ENCODE measurements at places on chromosomes 1 and 21. TPM values are rescaled to one million over a fixed set of nuclear protein-coding genes. Genes with fewer than 3 reads are reported as not detected.

DNA sequence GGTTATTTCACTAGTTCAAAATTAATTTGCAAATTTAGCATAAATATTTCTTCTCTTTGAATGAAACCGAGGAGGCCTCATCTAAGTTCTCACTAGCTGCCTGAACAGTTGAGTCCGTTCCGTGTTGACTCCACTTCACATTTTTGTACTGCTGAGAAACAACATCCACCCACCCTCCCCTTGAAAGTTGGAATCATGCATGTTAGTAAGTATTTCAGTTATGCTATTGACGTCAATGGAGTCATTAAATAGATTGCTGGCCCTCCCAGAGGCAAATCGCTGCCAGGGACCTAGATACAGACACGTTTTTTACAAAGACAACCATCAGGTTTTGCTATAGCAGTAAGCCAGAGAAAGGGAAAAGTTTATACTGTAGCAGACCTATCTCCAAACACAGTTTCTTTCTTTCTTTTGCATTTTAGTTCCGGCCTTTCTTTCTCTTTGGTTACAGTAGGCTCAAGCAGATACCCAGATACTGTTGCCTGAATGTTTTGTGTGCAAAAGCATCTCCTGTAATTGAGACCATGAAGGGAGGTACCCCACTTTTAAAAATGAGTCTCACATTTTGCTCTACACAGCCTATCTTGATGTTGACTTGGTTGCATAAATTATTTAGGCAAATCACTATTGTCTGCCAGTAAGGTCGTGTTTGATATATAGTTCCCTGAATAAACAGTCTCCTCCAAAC, 262.6 kb upstream of the SGIP1 start:
- DNase-seq: peak; percentile 66

DNA sequence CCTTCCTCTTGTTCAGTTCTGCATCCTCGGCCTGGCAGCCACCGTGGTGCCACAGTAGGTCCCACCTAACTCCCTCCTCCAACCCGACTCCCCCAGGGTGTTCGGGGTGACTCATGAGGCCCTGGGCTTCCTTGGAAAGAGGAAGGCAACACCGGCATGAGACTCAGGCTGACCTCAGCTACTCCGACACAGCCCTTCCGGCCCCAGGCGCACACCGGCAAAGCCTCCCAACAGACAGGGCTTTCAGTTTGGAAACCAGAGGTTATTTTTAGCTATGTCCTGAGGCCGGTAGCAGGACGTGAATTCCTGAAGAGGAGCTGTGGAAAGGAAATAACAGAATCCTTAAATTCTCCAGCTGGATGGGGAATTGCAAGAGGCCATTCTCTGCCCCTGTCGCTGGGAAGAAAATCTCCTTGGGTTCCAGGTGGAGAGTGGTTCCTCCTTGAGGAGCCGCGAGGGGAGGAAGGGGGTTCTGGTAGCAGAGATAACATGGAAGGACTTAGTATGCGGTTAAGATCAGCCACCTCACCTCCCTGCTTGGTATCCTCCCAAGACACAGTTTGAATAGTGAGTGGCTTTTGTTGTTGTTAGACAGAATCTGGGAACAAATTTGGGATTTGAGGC, 24.4 kb downstream of the PLXNA2 start:
- peak; percentile 71 for DNase-seq

NCMAP gene
- total RNA-seq: 9.2 TPM

GRCh38 chr1:94301186-94301585, 63.8 kb upstream of the ARHGAP29 start:
- DNase-seq: no peak

C1QC gene
- 800 TPM for total RNA-seq

GRCh38 chr1:185733818-185734735, at the start of gene HMCN1:
HMCN1 (plus strand) TSS chr1:185734391; CDS start chr1:185734780, 389 bp downstream.
- DNase-seq: peak; percentile 63

GRIK1 gene
- not detected for total RNA-seq

DNA sequence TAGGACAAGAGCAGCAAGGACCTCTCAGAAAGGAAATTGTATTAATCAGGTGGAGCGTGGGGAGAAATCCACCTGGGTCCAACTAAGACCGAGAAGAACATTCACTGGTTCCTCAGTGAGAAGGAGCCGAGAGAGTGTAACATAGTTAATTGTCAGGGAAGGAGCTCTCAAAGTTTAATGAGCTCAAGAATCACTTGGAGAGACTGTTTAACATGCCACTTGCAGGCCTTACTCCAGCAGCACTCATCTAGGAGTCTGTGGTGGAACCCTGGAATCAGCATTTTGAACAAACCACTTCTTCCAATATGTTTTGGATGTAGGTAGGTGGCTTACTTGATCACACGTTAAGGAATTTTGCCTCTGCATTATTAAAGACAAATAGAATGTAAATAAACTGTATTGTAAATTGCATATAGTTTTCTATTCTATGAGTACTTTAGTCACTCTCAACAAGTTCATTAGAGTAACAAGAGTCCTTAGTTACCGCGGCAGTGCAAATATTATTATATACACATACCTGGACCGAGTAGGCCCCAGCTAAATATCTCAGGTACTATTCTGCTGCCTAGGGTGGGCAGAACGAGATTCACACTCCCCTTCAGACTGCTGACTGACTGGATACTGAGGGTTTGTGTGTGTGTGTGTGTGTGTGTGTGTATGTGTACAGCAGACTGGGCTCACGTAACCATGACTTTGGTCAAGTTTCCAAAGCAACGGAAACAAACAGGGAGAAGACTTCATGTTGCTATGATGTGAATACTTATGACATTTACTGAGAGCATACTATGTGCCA, 203.2 kb upstream of the USP24 start:
- DNase-seq: no peak

DNA sequence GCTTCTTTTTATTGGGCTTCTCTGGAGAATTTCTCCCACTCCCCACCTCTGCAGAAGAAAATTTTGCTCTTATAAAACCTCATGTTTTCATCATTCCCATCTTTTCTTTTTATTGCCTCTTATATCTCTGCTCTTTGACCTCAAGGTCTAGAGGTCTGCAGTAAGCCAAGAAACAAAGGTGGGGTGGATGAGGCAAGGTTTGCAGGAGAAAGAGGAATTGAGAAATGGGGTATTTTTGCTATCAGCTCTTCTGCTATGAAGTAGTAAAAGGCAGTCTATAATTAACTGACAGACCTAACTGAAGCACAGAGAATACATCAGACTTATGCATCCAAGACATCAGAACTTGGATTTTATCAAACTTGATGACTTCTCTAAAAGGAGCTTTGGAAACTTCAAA, 22.9 kb downstream of the SYT11 start:
- DNase-seq: no peak

GRCh38 chr1:183090391-183091006, 67.3 kb downstream of the LAMC1 start:
- DNase-seq: no peak

GRCh38 chr1:47181095-47181954, 8.5 kb downstream of the PDZK1IP1 start:
- DNase-seq: no peak

CDK18 gene
- 36.6 TPM for total RNA-seq

GRCh38 chr1:15028102-15028501, 125.4 kb upstream of the TMEM51 start:
- DNase-seq: no peak

FAM163A gene
- not detected for total RNA-seq

NIPAL3 gene
- 38.0 TPM for total RNA-seq

DNA sequence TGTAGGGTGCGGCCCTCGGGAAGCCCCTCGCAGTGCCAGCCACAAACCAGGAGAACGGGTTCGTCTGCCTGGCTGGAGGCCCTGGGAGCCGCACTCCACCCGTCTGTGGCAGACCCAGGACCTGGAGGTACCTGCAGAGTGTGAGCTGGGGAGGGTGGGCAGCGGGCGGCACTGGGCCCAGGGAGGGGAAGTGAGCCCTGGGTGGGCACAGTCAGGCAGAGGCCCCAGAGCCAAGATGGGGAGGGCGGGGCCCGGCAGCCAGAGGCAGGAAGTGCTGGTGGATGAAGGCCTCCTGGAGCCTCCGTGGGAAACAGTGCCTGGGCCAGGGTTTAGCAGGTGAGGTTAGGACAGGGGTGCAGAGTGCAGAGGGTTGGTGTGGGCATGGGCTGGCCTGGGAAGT, 4.0 kb upstream of the PEX10 start:
- DNase-seq: no peak

DNA sequence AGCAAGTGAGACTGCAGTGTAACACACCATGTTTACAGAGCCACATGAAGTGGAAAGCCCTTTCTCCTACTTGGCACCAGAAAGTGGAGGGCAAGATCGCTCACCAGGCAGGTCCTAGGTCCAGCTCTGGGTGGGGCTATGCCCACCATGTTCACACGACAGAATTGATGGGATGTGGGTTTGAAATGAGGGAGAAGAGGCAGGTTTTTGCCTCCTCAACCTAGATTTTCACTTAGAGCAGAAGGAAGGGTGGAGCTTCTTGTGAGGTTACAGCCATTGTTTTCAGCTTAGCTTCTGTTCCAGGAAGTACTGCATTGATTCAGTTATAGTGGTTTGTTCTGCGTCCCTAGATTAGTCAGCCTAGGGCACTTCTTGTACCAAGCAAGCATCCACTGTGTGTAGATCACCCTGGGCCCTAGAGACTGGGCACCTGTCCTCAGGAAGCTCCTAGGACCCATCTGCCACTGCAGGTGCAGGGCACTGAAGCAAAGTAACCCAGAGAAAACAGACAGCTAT, 2.3 kb downstream of the CD53 start:
- no peak for DNase-seq

DNA sequence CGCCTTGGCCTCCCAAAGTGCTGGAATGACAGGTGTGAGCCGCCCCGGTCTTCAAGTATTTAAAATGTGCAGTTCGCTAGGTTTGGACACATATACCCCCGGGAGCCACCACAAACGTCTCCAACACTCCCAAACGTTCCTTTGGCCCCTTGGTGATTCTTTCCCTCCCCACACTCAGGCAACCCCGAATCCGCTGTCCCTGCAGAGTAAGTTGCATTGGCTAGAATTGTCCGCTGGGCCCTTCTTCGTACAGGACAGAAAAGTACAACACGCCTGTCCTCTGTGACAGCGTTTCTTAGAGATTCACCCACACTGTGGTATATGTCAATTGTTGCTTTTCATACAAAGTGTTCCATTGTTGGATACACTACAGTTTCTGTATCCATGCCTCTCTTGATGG, 3.2 kb upstream of the PERM1 start:
- DNase-seq: no peak

GRCh38 chr1:203321273-203322052, 16.1 kb downstream of the BTG2 start:
- no peak for DNase-seq

DNA sequence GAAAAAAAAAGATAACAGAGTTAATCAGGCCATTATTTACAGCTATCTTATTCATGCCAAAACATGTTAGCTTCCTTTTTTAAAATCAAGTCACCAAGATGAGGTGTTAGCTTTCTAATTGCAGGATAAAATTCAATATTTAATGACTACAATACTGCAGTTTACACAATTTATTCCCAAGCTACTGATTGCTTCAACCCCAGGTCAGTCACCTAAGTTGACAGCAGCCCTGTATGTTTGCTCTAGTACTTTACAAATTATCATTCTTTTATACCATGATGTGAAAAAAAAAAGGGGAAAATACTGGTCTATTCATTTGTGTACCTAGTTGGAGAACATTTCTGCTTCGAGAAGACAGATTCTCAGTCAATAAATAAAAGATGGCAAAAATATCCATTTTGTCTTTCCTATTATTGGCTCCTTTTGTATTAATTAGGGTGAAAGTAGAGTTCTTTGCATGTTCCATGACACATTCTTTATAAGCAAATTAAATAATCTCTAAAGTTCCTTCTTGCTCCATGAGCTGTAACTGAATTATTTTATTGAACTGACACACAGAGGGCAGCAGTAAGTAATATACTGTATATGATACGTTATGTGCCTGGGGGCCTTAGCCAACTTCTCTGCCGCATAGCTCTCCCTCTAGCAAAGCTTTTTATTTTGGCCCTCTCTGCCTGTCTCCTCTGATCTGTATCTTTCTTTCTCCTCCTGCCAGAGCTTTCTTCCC, 48.0 kb downstream of the DIPK1A start:
- DNase-seq: no peak

S100A12 gene
- 54.9 TPM for total RNA-seq

DNA sequence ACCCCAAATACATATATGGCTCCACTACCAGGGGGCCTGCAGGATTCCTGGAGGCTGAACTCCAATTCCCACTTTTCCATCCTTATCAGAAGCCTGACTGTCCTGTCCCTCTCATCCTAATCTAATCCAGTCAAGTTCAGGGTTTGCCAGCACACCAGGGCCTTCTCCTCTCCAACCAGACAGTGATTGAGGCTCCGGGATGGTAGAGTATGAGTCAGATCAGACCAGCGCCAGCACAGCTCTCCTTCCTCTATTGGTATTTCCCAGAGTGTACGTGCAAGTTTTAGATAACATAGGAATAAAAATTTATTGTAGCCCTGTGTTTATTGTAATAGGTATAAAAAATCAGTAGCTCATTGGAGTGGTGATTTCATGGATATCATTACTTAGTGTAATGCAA, 24.5 kb upstream of the RCSD1 start:
- DNase-seq: no peak

DNA sequence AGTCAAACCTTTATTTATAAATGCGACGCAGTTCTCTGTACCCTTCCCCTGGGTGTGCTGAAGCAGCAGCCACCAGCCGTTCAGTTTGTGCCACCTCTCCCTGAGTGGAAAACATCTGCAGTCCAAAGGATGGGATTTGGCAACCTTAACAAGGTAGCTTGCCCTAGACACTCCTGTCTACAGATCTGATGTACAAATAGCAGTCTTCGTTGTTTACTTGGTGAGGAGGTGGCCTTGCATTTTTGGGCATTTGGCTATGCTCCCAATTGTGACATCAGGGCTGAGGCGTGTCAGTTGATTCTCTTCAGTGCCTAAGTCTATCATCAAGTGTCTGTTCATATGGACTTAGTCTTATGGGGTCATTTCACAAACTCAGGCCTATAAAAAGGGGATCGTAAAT, 59.8 kb downstream of the KDM1A start:
- DNase-seq: no peak

- no peak for DNase-seq
Measured at GRCh38 chr1:44677201-44677766, 2.8 kb downstream of the ARMH1 start.

GRCh38 chr21:21713651-21714180, 715.5 kb downstream of the NCAM2 start:
- no peak for DNase-seq

- no peak for DNase-seq
Measured at GRCh38 chr1:1892763-1893120, 1.9 kb upstream of the GNB1 start.

Data from lower lobe of right lung (tissue), 2 donors.